ENCODE measurements at places on chromosomes 2 and 18. TPM values are rescaled to one million over a fixed set of nuclear protein-coding genes. Genes with fewer than 3 reads are reported as not detected.

Gene IL1RL2
- 2.8 TPM for total RNA-seq

Gene CABLES1
- 7.4 TPM for total RNA-seq

Gene KCNJ3
- total RNA-seq = 0.68 TPM

Gene UGT1A10
- total RNA-seq = not detected

Gene ADD2
- total RNA-seq = 0.27 TPM

Gene ITSN2
- 22.6 TPM for total RNA-seq

Gene PKP4
- total RNA-seq = 35.1 TPM

Gene NTSR2
- not detected for total RNA-seq

Gene CAPN14
- total RNA-seq = not detected

DNA sequence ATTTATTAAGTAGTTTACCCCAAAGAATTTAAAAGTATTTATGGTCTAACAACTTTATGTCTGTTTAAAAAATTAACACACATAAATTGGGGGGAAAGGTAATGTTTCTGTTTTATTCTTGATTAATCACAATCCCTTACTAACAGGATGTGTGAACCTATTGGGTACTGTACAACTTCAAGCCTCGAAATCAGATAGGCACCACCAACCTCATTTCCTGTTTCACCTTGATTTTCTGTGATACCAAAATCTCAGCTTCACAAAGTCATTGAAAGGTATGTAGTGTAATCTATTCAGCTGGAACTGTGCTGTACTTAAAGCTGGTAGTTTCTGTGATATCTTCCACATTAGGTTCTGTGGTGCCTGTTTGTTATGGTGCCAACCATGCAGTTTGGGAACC, 4.0 kb downstream of the RNMT start:
- no peak for DNase-seq

- no peak for DNase-seq
These were observed 34.7 kb downstream of the CFAP53 start for GRCh38 chr18:50231621-50232020.

DNA sequence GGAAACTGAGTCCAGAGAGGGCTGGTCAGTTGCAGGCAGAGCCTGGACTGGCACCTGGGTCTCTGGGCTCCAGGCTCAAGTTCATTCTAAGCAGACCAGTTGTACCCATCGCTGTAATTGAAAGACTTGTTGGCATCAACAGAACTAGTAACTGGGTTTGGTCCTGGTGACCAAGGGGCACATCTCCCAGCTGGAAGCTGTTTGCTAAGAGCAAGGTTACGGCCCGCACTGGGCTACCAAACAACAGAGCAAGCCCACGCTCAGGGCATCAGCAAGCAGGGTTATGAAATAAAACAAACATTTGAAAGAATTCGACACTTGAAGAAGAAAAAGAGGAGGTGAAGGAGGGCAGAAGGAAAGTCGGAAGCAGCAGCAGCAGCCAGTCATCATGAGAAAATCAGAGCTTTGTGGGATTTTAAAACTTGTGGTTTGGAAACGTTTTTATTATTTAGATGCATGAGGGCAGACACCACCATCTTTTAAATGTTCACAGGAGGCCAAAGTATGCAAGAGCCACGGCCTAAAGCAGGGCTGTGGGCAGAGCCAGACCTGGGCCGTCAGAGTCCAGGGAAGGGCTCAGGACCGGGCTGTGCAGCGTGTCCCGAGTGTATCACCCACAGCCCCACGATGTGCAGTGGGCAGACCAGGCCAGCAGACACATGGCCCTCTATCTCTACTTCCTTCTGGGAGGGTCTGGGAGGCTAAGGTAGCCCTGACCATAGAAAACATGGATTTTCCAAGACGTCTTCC, 220.3 kb downstream of the BCL2 start:
- DNase-seq = no peak

GRCh38 chr2:67846370-67847070, 216.3 kb downstream of the C1D start:
- peak; percentile 94 for DNase-seq

DNA sequence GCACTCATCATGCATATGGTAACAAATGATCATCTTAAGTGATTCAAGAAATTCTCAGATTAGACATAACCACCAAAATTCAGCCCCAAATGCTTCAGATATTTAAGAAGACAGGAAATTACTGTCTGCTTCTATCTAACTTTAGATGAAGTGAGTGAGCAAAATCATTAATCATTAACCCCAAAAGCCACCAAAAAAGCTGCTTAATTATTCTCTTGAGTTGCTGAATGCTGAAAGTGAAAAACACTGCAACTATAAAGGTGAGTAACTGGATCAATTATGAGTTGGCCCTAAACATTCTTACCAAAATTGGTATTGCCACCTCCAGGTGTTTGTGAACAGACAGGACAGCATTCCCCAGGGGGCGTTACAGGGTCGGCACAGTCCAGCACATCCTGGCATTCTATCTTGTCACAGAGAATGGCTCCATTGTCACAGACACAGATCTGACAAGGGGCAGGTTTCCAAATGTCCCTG, 69.6 kb downstream of the COL5A2 start:
- no peak for DNase-seq

DNA sequence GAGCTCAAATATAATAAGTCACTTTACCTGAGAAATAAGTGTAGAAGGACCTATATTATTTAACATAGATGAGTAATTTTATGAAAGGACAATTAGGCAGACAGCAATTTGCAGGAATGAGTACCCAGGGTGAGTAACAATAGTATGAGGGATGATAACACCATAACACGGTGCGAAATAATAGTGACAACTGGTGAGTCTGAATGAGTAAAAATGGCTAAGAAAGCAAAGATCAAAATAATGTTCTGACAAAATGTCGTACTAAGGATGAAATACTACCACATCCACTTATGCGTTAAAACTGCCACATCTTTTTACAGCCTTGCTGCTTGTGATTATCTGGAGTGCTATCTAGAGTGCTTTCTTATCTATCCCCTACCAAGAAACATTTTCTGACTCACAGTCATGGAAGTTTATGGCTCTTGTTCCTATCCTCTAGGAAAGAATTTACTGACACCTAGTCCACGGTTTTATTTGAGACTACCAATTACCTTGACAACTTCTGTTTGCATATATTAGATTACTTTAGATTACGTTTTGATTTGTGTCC, 929.7 kb downstream of the LRP1B start:
- no peak for DNase-seq

DNA sequence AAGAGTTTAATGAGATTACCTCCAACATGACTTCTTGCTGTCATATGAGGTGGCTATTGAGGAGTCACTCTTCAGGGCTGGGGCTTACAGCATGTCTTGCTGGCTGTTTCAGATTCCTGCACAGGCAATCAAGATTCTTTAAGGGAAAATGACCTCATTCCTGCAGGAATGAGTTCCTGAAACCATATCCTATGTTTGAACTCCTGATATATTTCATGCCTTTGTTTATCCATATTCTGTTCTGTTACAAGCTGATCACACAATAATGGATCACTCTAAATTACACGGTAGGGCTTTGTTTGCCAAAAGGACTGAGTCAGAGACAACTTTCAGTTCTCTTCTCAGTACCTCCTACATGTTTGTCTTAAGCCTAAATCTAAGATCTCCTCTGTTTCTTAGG, 879.8 kb upstream of the PIK3C3 start:
- DNase-seq = no peak

GRCh38 chr2:120740765-120741524, 5.3 kb downstream of the GLI2 start:
- no peak for DNase-seq

GRCh38 chr2:23711979-23712755, 214.8 kb downstream of the ATAD2B start:
- DNase-seq = no peak

DNA sequence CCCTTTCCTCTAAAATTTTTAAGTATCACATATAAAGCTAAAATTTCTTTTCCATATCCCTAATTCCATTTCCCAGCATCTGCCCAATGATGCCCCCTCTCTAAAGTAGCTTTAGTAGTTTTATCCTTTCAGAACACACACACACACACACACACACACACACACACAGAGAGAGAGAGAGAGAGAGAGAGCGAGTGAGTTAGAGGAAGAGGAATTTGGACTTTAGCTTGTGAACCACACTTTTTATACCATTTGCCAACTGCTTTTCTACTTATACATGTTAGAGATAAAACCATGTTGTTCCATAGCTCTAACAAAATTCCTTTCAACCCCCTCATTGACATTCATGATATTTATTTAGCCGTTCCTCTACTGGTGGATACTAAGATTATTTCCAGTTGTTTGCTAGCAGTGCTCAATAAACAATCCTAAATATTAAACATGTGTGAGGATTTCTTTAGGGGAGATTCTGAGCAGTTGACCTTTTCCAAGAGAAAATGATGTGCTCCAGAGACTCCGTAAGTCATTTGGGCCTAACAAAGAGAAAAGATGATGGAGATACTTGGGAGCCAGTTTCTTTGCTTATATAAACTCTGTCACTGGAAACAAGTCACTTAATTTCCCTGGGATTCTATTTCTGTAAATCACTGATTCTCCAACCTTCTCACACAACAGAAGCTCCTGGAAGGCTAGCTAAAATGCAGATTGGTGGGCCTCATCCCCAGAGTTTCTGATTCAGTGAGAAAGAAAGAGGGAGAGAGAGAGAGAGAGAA, 229.7 kb upstream of the SP5 start:
- no peak for DNase-seq

DNA sequence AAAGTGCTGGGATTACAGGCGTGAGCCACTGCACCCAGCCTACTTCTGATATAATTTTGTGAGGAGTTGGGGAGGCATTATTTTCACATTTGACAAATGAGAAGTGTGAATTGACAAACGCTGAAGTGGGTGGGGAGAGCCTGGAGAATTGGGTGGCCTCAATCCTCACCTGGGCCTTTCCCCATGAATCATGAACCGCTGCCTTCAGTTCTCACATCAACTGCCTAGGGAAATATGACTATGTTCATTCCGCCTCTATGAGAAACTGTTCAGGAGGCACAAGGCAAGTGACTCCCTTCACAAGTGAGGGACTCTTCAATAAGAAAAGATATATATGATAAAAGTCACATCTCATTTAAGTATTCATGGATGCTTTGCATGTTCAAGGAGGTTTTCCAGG, 96.6 kb upstream of the RND3 start:
- DNase-seq = no peak

DNA sequence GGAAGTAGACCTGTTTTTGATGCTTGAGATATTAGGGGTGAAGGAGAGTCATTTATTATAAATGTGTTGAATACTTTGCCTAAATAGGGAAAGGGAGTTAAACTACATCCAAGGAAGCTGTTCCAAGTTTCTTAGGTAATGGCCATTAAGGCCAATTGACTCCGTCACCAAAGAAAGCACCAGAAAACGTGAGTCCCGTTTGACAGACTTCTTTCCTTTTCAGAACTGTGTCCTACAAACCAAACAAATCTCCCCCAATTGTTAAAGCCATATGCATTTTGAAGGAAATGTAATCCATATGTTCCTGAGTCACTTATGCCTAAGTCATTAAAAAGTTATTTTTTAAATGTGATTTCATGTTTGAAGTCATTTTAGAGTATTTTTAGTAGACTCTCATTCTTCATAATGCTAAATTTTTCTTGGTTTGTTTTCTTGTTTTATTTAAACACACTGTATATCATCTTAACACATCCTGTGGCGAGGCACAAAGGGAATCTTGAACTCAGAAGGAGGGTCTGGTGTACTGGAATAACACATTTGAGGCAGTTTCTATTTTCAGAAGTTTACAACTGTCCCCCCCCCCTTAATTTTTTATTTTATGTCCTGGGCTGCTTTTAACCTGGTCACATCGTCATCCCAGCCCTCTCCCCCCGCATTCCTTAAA, 133.7 kb downstream of the RHBDD1 start:
- DNase-seq = no peak

DNA sequence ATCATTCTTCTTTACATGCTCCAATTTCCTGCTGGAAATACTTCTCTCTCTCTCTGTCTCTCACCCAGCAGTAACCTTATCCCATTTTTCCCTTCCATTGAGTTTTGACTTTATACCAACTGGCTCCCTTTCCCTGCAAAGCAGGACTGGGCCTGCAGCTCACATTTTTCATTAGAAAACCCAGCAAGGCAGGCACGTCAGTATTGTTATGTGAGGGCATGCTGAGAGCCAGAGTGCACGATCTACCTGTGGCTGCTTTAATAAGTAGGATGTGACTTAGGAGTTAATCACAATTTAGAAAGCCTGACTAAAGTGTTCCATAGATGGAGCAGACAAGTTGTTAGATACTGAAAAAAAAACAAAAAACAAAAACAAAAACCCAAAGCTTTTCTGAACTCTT, 5.2 kb upstream of the NDUFV2 start:
- DNase-seq = no peak

- no peak for DNase-seq
These were observed 63.5 kb upstream of the TTN start for GRCh38 chr2:178870703-178871102.

DNA sequence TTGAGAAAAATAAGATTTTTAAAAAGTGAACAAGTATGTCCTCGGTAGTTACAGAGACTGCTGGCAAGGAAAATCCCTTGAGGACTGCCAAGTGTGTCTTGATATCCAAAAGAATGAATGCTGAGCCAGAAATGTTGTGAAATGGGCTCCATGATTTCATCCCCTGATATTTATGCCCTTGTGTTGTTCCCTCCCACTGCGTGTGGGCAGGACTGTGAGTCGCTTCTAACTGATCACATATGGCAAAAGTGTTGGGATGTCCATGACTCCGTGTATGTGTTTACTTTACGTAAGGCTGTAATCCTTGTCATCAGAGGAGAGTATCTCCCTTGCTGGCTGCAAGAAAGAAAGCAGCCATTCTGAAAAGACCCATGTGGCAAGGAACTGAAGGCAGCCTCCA, 285.1 kb downstream of the SS18 start:
- no peak for DNase-seq

- DNase-seq = no peak
These were observed 13.5 kb downstream of the DIS3L2 start for GRCh38 chr2:231975001-231975400.
